Aorta (tissue), 5 donors: ENCODE measurements at places on chromosomes 5 and 9. TPM values are rescaled to one million over a fixed set of nuclear protein-coding genes. Genes with fewer than 3 reads are reported as not detected.
A peak's percentile ranks its signal among the peaks of the same experiment; 100 is the strongest.

GRCh38 chr5:80672140-80672736 is 17.5 kb upstream of the DHFR start:
- peak; percentile 80 for DNase-seq

DNA sequence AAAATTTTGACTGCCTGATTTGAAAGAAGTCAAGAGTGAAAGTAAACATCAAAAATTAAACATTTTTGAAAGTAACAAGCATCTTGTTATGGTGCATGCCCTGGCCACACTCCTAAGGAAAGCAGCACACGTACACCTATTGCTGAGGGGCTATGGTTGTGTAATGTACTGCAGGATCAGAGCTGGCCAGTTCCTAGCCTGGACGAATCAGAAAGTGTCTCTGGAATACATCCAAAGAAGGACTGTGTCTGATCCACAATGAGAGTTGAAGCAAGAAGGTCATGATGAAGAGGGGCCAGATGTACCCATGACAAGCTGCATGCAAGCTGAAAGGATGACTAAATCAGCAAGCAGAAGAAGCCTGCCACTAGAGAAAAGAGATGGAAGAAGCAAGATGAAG is 618.2 kb downstream of the TLE1 start:
- DNase-seq = no peak

GRCh38 chr5:80324912-80325311 is 5.1 kb downstream of the SPZ1 start:
- DNase-seq = no peak

SLC36A3 gene
- total RNA-seq = not detected

CENPK gene
- total RNA-seq = 3.7 TPM

DNA sequence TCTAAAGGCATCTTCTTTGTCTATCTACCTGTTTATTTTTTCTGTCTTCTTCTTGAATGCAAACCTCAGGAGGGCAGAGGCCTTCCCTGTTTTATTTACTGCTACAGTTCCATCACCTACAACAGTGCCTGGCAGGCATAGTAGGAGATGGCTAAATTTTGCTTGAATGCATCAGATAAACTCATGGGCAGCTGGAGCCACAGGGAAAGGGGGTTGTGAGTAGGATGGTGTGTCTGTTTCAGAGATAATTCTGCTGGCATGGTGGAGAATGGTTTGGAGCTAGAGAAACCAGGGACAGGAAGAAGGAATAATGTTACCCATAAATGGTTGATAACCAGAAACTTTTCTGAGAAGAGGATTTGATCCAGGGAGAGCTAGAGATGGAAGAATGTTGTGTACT is 189.8 kb upstream of the BRINP1 start:
- no peak for DNase-seq

TMEM174 gene
- not detected for total RNA-seq

DNA sequence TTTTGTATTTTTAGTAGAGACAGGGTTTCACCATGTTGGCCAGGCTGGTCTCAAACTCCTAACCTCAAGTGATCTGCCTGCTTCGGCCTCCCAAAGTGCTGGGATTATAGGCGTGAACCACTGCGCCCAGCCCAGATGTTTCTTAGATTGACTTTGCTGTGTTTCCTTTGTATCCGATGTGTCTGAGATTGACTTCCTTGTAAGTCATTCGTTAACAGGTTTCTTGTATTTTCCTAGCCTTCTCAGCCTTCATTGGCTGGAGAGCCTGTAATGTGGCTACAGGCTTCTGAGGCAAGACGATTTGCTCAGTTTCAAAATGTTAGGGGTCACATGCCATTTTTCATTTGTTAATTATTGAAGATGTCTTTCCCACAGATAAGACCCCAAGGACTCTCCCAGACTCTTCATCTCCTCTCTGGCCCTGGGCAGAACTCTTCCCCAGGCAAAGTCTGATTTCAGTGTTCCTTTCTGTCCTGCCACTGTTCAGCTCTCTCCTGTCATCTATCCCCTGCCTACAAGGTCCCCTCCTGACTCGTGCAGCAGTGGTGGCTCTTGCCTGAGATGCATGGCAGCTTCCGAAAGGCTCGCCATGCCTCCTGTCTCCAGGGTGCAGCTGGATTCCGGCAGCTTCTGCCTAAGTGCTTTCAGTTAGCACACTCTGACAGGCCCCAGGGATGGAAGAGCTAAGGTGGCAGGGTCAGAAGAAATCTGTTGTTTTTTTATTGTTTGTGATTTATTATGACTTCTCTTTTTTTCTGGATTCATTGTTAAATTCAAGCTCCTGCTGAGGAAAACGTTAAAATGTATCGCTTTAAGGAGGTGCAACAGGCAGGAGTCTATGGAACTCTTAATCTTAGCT is 206.4 kb downstream of the AOPEP start:
- DNase-seq = no peak

GRCh38 chr5:1931604-1932231 is 49.0 kb upstream of the IRX4 start:
- DNase-seq = no peak

KIF4B gene
- 0.09 TPM for total RNA-seq

DNA sequence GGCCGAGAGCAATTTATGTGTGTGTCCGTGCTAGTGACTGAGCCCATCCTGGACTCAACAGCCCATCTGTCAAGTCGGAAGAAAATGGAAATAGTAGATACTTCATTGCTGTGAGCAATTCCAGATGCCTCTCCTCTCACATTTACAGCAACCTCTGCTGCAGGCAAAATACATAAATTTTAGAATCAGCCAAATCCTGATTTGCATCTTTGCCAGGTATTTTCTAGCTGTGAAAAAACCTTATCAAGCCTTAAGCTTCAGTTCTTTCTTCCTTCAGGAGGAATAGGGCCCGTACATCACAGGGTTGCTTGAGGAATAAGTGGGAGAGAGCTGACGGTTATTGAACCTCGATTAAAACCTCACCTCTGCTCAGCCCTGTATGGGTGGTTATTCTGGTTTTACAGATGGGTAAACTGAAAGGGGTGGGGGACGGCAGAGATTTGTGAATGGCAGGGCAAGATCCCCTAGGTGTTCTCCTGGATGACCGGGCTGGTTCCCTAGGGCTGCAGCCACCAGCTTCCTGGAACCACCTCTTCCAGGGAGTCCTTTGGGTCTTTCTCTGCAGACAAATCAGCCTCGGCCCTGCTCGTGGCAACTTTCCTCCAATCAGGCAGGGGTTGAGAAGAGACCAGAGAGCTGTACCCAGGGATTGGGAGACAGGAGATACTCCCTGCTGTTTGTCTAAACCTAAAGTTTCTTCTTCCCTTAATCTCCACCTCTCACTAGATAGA is 5.3 kb upstream of the MSX2 start:
- no peak for DNase-seq

NTRK2 gene
- total RNA-seq = 37.9 TPM

DROSHA gene
- 42.9 TPM for total RNA-seq
